Activated T-helper 2 cell treated with anti-CD3 and anti-CD28 coated beads, Interferon-gamma antibody, Interleukin-2, Interleukin-4, amounts not matched to agents 10 μg/mL and 5 μg/mL and 100 μg/mL, durations not matched to agents 14 hours and 24 hours and 36 hours (primary cell): ENCODE measurements at places on chromosomes 4 and X. TPM values are rescaled to one million over a fixed set of nuclear protein-coding genes. Genes with fewer than 3 reads are reported as not detected.

The FOXR2 gene
- not detected in 2 replicates for total RNA-seq

- peaks cover 20% of the 10 kb centered on the region for H3K36me3 ChIP-seq
- H3K27ac ChIP-seq: peak overlapping the region; percentile 92
- H3K27me3 ChIP-seq: no peaks in the 10 kb centered on the region
- peaks cover 52% of the 10 kb centered on the region for H3K4me1 ChIP-seq
- H3K4me3 ChIP-seq: peak overlapping the region; percentile 76
Observed at GRCh38 chrX:150694738-150695410, 1.7 kb downstream of the MTMR1 start.

The RNF175 gene
- not detected in 2 replicates for total RNA-seq

DNA sequence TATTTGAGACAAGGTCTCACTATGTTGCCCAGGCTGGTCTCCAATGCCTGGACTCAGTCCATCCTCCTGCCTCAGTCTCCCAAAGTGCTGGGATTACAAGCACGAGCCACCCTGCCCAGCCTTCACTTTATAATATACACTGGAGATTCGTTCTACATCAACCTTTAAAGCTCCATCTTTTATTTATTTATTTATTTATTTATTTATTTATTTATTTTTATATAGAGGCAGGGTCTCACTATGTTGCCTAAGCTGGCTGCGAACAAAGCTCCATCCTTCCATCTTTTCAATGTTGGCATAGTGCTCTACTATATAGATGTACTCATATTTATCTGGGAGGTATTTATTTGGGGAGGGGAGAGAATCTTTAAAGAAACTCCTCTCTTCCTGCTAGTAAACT lies 1.7 kb upstream of the KDR start:
- no peaks in the 10 kb centered on the region for H3K4me1 ChIP-seq
- H3K27me3 ChIP-seq: peaks cover 36% of the 10 kb centered on the region
- no peak overlapping the region for H3K4me3 ChIP-seq
- no peak for DNase-seq
- H3K27ac ChIP-seq: no peak overlapping the region

DNA sequence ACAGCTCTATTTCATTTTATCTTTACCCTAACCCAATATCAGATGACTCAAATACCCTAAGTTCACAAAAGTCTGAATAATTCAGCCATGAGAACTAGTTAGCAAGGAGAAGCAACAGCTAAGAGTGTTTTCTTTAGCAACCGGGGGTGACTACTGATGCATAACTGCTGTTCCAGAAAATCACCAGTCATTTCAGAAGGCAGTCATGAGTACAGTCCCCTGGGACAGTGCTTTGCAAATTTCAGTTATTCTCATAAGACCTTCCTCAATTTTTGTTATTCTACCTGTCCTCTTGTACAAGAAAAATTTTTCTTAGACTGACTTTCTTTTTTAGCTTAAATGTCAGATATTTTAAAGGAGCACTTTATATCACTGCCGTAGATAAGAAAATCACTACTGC lies 16.4 kb downstream of the BANK1 start:
- no peak overlapping the region for H3K27ac ChIP-seq
- H3K4me3 ChIP-seq: no peak overlapping the region

DNA sequence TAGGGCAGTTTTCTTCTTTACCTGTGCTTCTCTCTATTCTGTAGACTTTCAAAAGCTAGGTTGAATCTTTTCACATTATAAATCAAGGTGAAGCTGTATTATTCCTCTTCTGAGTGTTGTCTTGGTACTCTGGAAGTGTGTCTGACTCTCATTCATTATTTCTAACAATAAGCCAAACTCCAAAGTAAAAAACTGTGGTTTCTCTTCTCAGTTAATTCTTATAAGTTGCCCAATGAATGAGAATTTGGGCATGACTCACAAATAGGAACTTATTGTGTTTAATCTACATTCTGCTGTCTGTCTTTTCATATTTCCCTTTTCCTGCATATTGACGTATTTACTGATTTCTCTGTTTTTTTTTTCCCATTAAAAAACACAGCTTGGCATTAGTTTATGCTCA lies 714.5 kb downstream of the CCSER1 start:
- H3K4me3 ChIP-seq: no peak overlapping the region
- H3K27ac ChIP-seq: no peak overlapping the region
- no peaks in the 10 kb centered on the region for H3K27me3 ChIP-seq
- no peaks in the 10 kb centered on the region for H3K36me3 ChIP-seq
- DNase-seq: no peak
- H3K4me1 ChIP-seq: no peaks in the 10 kb centered on the region

The NPNT gene
- total RNA-seq: 0.14 TPM in 1 of 2 replicates, not detected in the other

DNA sequence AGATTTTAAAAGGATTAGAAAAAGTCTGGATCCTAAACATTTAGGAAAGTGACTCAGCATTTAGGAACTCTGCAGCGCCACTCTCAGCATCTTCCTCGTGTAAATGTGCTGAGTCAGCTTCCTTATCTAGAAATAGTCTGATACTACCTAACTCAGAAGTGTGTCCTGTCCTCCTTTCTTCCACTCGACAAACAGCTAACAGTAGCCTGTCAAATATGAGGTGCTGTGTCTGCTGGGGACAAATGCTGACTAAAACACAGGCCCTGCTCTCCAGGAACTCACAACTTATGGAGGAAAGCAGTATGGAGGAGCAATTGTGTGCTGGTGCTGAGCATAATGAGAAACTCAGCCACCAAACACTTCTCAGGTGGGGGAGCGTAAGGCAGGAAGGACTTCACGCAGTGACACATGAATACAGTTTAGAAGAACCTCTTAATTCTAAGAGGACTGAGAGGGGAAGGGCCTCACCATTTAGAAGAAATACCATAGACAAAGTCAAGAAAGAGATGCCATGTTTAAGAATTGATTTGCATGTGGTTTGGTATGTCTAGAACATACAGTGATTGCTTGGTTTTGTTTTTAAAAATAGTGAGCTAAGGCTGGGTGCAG lies 125.3 kb downstream of the SOWAHB start:
- H3K4me3 ChIP-seq: no peak overlapping the region
- no peak overlapping the region for H3K27ac ChIP-seq
- no peak for DNase-seq
- H3K4me1 ChIP-seq: no peaks in the 10 kb centered on the region
- peaks cover 6% of the 10 kb centered on the region for H3K27me3 ChIP-seq
- no peaks in the 10 kb centered on the region for H3K36me3 ChIP-seq

The ADGRG2 gene
- total RNA-seq: 0.02 TPM in 1 of 2 replicates, not detected in the other

DNA sequence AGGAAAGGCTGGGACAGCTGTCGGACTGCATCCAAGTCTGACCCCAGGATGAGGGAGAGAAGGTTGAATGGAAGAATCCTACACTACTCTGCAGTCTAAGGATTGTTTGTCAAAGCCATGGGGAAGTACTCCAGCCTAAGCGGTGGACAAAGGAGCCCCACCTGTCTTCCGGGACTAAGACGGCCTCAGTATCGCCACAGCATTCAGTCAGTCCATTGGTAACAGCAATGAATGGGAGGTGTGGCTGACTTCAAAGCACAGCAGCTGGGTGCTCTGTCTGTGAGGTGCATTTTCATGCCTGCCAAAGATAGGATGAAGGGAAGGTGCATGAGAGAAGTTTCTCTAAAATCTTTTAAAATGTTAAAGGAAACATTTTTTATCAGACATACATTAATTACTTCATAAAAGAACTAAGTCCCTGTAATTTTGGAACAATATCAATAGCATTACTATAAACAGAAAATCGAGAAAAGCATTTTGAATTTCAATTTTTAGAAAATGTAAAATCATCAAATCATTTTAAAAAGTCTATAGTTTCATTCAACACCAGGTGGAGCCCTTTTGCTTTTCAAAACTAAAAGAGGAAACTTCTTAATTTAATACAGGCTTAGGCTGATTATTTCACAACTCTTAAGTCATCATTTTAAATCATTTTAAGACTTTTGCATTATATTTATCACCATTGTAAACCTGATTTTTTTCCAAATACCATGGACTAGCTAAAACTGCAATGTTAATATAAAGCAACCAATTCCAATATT lies 27.6 kb upstream of the INTU start:
- H3K4me1 ChIP-seq: no peaks in the 10 kb centered on the region
- peaks cover 3% of the 10 kb centered on the region for H3K27me3 ChIP-seq
- no peak overlapping the region for H3K4me3 ChIP-seq
- DNase-seq: no peak
- no peak overlapping the region for H3K27ac ChIP-seq
- no peaks in the 10 kb centered on the region for H3K36me3 ChIP-seq

The GPRIN3 gene
- 10.7 and 11.6 TPM in 2 replicates for total RNA-seq
